ENCODE measurements at places on chromosomes 4 and X. TPM values are rescaled to one million over a fixed set of nuclear protein-coding genes. Genes with fewer than 3 reads are reported as not detected.

DNA sequence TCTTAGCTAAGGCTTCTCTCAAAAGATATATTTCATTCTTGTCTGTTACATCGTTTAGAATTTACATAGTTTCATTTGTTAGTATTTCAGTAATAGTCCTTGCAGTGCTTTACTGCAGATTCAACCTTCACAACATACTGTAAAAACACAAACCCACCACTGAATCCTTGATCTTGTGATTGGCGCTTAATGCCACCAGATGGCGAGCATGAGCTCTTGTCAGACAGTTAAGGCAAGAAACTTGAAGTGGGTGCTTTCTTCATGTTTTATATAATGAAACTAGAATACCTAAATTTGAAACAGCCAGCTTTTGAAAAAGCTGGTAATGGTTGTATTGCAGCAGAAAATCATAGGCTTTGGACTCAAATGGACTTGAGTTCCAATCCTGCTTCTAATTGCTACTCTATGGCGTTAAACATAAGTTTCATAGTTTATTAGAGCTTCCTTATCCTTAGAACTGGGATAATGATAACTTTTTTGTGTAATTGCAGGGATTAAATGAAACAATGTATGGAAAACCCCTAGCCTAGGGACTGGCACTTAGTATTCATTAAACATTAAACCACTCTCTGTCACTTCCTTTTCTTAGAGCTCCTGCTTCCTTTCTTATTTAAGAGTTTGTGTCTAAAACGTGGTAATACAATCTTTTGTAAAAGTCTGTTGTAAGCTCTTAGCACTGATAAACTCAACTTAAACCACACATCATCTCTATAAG lies 95.1 kb downstream of the USP9X start:
- DNase-seq, result no peak

The BANK1 gene
- 14.1 TPM for total RNA-seq

- no peak for DNase-seq
Measured at GRCh38 chr4:99038213-99038612, 42.7 kb downstream of the METAP1 start.

- DNase-seq, result peak; percentile 83
Measured at GRCh38 chrX:107775734-107776511, at the start of gene TSC22D3. TSC22D3 (minus strand) TSS chrX:107775787; CDS start chrX:107775419, 368 bp downstream.

The PAQR3 gene
- 15.6 TPM for total RNA-seq

GRCh38 chr4:122205687-122206086 lies 53.6 kb downstream of the BLTP1 start:
- no peak for DNase-seq

The DRD5 gene
- total RNA-seq, result not detected

- peak; percentile 45 for DNase-seq
Measured at GRCh38 chrX:121308276-121308805, 260.9 kb downstream of the GLUD2 start.

GRCh38 chrX:43585922-43586321 lies 70.2 kb upstream of the MAOA start:
- no peak for DNase-seq

DNA sequence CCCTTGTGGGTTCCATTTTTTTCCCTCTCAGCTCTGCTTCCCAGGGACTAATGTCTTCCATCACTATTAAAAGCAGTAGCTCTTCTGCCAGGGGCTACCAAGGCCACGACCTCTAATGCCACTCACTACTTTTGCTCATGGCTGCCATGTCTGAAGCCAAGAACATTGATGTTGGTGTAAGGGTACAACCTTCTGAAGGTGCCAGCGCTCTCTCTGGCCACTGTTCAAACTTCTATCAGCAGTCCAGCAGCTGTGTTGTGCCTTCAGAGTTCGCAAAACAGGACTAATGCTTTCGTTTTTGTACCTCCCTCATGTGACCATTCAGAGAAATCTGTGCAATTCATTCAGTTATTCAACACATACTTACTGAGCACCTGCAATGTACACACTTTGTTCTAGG lies 121.5 kb upstream of the ENPEP start:
- no peak for DNase-seq

The RHOXF1 gene
- not detected for total RNA-seq

The LNX1 gene
- 26.7 TPM for total RNA-seq

GRCh38 chr4:173334891-173335752 lies 964 bp upstream of the HMGB2 start:
- peak; percentile 59 for DNase-seq

The RTL5 gene
- 9.8 TPM for total RNA-seq

The FABP2 gene
- total RNA-seq, result not detected

GRCh38 chr4:183392377-183392776 lies 52.1 kb upstream of the CDKN2AIP start:
- DNase-seq, result no peak

DNA sequence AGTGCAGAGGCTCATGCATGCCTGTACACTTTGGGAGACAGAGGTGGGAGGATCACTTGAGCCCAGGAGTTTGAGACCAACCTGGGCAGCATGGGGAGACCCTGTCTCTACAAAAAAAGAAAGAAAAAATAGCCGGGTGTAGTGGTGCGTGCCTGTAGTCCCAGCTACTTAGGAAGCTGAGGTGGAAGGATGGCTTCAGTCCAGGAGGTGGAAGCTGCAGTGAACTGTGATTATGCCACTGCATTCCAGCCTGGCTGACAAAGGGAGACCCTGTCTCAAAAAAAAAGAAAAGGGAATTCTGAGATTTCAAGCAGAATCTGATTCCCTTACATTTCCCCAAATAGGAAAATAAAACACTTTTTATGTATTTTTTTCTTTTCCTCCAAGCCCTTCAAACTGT lies 83.5 kb downstream of the SYNPO2 start:
- no peak for DNase-seq

The MAGEA4 gene
- total RNA-seq, result not detected

The PHOX2B gene
- not detected for total RNA-seq

GRCh38 chr4:81565142-81565870 lies 93.6 kb upstream of the RASGEF1B start:
- peak; percentile 74 for DNase-seq

The PCDH19 gene
- 2.8 TPM for total RNA-seq

DNA sequence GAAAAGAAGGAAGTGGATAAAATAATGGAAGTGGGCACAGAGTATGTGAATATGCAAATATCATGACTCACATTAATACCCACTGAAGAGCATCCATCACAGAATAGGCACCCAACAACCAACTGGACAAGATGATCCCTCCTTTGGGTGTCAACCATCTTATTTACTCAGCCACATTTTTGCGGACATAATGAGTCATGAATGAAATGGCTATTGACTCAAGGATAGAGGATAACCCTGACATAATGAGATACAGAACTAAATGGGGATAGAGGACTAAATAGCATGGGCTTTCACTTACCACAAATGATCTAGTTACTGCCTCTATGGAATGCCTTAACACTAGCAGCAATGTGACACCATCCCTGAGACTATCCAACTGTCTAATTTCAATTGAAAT lies 224.7 kb downstream of the ANTXR2 start:
- no peak for DNase-seq

The ATP7A gene
- total RNA-seq, result 27.1 TPM

DNA sequence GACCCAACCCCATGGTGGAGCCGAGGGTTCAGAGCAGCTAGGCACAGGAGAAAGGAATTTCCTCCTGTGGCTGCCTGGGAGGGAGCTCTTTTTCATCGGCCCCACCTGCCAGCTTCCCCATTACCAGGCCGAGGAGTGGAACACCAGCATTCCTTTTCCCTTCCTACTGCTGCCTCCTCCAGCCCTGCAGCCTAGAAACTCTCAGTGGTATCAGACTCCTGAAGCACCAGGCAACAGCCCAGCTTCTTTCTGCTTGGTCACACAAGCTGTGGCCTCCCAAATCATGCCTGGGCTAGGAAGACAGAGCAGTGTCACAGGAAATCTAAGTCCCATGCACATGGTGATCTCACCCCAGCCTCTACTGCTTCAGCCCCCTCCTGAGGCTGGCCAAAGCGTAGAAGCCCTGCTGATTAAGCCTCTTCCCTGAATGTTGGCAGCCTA lies 30.1 kb downstream of the RTL5 start:
- no peak for DNase-seq

DNA sequence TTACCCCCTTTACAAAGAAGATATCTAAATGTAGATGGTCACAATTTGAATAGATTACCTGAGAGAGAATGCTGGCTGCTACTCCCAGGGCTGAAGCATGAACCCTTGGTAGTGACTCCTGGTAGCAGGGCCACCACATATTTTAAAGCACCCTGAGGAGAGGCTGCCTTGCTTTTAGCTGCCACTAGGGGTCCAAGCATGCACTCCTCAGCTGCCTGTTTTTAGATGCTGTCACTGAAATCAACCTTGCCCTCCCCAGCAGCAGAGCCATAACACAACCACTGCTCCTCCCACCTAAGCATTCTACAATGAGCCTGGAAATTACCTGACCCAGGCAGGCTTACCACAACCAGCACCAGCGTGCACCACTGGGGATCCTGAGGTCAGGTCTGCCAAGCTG lies 850.9 kb downstream of the FAM133A start:
- DNase-seq, result no peak

- DNase-seq, result no peak
Measured at GRCh38 chrX:18389966-18390365, 35.4 kb upstream of the CDKL5 start.

DNA sequence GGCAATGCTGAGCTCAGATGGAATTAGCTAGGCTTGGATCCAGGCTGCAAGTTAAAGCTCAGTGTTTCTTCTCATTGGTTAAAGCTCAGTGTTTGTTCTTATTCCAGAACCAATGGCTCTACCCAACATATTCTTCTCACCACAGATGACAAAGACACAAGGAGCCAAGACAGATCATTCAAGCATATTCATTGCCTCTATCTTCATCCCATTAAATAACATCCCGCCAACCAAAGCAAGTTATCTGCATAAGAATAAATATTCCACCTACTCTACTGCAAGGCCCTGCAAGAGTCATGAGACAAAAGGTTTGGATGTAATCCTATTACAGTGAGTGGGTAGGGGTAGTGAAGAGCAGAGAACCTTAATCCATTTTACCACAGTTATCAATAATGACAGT lies 766.5 kb downstream of the C4orf33 start:
- no peak for DNase-seq

GRCh38 chr4:187256897-187257296 lies 533.2 kb upstream of the FAT1 start:
- no peak for DNase-seq

The ADGRG4 gene
- 1.0 TPM for total RNA-seq

The SPRY1 gene
- total RNA-seq, result 197 TPM

- DNase-seq, result no peak
Measured at GRCh38 chr4:145731028-145731427, 51.1 kb downstream of the C4orf51 start.

The CSAG3 gene
- total RNA-seq, result not detected

GRCh38 chr4:180153587-180153986 lies 2089.6 kb upstream of the TENM3 start:
- DNase-seq, result no peak

DNA sequence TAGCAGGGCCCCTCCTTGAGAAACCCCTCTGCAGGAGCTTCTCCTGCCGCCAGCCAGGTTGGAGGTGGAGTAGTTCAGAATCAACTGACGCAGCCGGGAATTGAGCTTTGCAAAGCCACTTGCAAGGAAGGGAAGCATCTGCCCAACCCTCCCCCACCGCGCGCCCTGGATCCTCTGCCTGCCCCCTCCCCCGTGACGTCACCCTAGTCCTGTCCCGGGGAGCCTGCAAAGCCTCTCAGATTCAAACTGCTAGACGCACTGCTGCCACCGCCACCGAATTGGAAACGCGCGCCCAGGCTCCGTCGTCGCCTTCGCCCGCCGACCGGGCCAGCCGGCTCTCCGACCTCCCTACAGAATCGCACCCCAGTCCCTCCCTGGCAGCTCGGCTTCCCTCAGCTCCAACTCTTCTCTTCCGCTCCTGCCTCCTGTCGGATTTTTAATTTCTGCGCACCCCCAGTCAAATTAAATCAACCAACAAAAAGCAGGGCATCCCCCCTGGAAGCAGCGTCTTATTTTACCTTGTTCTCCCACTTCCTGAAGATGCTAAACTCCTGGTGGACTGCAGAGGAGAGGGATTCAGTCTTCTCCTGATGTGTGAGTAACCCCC lies 3.8 kb downstream of the SLITRK2 start:
- DNase-seq, result no peak

DNA sequence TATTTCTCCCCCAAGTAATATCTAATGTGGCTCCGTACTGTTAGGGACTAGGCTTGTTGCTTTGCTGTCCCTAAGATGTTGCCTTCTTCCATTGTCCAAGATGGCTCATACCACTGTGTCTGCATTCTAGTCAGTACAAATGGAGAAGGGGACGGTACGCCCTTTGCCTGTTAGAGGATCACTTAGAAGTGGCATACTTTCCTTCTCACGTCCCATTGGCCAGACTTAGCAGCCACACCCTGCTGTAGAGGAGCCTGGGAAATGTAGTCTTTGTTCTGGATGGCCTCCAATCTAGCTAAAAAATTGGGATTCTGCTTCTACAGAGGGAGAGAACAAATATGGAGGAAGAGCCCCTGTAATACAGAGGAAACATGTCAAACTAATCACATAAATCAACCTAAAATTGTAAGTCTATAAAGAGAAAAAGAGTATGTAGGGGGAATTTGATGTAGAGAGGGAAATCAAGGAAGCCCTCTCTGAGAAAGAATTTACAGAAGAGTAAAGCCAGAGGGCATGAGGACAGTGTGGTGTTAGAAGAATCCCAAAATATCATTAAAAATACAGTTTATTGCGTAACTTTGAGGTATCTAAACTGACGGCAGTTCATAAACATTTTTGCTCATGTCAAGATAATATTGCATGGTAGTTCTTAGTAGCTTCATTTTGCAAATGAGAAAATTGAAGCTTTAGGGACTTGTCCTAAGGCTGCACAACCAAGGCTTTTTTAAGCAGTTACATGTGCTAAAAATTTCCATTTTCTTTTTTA lies 15.1 kb downstream of the PRIMPOL start:
- DNase-seq, result no peak

The NLGN3 gene
- total RNA-seq, result 1.9 TPM

The HERC5 gene
- 3.0 TPM for total RNA-seq

The PDE5A gene
- total RNA-seq, result 74.4 TPM

GRCh38 chrX:111511477-111511876 lies at the start of gene SERTM2:
SERTM2 (plus strand) TSS chrX:111511645; CDS start chrX:111518858, 7,213 bp downstream.
- no peak for DNase-seq

DNA sequence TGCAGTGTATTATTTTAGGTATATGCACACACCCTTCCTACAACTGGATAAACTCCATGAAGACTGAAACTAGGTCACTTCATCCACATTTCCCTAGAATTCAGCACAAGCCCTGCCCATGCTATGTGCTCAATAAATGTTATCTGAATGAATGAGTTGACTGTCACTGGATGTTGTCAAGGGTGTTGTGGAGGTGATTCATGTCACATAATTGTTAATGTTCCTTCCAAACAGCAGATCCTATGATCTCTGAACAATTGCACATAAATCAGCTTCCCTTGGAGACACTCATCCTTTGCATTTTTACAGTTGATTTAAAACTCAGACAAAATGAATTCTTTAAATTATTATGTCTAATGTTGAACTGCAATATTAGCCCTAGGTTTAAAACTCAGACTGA lies 154.7 kb downstream of the TSPAN5 start:
- no peak for DNase-seq

The MAGEB10 gene
- total RNA-seq, result not detected

Data from ureter (tissue), 1 donor.